Activated naive CD4-positive, alpha-beta T cell (primary cell): ENCODE measurements at places on chromosomes 2 and 18.

DNA sequence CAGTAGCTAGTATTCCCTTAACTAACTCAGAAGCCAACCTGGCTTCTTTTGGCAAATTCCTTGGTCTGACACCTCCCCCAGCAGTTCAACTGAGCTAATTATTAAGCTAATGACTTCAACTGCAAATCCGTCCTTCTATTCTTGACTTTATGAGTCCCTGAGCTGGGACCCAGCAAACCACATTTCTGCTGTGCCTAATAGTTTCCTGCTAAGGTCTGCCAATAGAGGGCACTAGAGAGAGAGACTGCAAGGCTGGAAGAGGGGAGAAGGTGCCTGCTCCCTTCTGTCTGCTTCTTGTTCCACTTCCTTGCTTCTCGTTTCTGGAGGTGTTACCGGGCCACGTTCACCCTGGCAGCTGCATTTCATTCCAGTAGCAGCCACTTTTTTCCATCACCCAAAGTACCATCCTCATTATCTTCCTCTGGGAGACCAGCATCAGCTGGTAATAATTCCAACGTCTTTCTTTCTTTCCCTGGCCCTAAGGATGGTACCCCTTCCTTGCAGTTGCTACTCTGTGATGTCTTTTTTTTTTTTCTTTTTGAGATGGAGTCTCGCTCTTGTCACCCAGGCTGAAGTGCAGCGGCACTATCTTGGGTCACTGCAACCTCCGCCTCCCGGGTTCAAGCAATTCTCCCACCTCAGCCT lies 352.0 kb downstream of the TNS1 start:
- no peak for DNase-seq

- no peak for DNase-seq
Observed at GRCh38 chr18:25443776-25444175, 91.8 kb upstream of the ZNF521 start.

GRCh38 chr2:178070824-178071223 lies 1.8 kb downstream of the PDE11A start:
- no peak for DNase-seq

DNA sequence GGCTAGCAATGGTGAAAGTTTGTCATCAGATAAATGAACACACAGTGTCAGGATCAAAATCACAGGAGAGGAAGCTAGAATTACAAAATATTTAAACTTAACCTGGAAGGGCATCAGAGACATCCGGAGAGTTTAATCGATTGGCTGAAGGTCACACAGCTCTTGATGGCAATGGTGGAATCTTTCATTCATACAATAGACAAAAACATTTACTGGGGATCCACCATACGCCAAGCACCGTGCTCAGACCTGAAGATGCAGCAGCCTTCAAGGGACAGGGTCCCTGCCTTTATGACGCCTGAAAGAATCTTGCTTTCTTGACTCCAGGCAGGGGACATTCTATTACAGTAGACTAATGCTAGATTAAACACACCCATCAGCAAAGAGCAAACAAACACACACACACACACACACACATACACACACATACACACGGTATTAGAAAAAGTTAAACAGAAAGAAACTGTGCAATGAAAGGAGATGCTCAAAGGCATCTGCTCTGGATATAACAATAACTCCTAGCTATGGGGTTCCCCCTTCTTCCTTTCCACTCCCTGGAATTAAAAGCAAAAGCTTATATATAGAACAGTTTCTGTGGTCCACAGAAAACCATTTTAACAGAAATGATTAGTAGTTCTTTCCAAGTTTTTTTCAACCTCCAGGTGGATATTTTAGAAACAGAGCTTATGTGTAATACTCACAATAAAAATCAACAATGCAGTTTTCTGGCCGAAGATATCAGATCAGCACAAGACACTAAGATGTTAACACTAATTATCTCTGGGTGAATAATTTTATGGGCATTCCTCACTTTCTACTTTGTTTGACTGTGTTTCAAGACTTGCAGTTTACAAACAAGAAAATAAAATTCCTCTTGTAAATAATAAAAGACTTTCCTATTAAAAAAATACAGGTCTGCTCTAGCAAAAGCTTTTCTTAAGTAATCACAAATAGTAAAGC lies 151.7 kb downstream of the ANKRD44 start:
- DNase-seq, result no peak

GRCh38 chr2:218317303-218317630 lies 25.0 kb upstream of the TMBIM1 start:
- DNase-seq, result no peak

DNA sequence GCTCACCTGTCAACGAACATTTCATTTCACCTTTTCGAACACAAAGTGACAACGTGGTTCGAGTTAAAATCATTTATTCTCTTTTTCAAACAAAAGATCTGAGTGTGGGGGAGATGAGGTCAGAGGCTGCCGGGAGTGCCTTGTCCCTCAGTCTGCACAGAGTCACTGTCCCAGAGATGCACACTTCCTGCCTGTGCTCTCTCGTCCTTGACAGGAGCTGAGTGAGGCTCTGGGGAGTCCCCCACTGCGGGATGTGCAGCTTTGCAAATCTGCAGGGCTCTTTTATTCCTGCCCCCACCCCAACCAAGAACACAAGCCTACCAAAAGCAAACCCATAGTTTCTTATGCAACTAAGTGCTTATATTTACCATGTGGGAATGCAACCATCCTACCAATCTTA lies 497.8 kb downstream of the EIPR1 start:
- no peak for DNase-seq

DNA sequence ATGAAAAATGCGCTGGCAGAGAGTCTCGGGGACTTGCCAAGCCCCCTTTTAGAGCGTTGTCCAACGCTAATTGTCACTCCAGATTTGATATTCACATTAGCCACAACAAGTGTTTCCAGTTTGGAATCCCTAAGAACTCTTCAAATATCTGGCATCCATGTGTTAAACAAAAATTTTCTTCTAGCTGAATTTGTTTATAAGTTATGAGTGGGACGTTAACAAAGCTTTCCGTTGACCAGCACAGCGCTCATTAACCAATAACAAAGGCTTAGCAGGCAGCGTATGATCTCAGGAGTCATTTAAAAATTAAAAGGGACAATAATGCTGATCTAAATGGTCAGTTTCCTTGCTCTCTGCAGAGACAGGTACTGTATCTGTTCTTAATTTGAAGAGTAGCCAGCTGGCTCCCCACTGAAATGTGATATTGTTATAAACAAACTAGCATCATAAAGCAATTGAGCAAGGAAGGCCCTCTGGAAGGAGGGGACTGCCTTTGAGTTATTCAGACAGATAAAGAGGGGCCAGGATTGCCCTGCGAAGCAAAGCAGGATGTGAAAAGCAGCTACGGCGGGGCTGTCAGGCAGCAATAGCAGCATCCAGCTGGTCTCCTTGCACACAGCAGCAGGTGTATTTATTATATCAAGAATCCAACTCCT lies 337.2 kb upstream of the SALL3 start:
- DNase-seq, result no peak

- DNase-seq, result no peak
Observed at GRCh38 chr2:172358691-172359556, 68.5 kb upstream of the ITGA6 start.

GRCh38 chr2:161123531-161124030 lies 36.6 kb upstream of the TANK start:
- no peak for DNase-seq

GRCh38 chr2:96952976-96953610 lies 33.3 kb downstream of the FAM178B start:
- no peak for DNase-seq
